Kidney epithelial cell (primary cell): ENCODE measurements at places on chromosomes 5 and 9. TPM values are rescaled to one million over a fixed set of nuclear protein-coding genes. Genes with fewer than 3 reads are reported as not detected.

DNA sequence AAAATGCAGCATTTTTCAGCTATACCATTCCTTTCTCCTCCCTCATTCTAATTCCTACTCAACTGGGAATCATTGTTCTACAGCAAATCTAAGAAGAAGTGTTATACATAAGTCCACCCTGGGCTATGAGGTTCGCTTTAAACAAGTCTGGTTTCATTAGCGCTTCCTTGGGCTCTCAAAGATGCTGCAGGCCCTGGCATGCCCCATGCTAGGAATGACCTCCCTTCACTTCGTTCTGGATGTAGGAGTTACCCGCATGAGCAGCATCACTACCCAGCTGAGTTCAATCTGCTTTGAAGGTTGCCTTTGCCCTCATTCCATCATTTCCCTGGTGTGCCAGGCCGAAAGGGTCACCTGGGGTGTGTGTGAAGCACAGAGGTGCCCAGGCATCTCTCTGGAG is 35.4 kb downstream of the F2R start:
- no peak for DNase-seq

- DNase-seq, result no peak
Measured at GRCh38 chr9:120507936-120508510, 71.9 kb downstream of the CDK5RAP2 start.

DNA sequence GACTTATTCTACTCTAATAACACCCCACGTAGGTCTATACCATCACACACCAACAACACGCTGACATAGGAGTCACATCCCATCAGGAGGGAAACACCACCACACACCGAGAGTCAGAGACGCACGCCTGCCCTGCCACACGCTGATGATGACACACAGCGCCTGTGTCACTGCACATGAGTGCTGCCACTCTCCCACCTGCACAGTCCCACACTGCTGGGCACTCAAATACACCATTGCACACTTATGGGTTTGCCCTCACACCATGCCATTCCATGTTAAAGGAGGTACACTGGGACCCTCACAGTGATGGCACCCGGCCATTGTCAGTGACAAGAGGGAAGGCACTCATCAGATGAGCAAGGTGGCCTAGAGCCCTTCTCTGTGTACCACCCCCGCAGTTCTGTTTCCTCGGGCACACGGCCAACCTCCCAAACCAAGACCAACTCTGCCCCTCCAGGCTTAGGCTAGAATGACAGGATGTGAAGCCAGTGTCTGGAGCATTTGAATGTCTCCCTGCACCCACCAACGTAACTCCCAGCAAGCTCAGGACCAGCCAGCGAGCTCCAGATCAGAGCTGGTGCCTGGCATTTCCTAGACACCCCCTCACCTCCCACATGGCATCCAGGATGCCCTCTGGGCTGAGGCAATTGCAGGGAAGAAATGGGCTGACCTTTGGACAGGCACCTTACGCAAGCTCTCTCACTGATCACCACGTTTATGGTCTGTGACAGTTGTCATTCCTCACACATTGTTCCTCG is 3.6 kb upstream of the CPLX2 start:
- no peak for DNase-seq

DNA sequence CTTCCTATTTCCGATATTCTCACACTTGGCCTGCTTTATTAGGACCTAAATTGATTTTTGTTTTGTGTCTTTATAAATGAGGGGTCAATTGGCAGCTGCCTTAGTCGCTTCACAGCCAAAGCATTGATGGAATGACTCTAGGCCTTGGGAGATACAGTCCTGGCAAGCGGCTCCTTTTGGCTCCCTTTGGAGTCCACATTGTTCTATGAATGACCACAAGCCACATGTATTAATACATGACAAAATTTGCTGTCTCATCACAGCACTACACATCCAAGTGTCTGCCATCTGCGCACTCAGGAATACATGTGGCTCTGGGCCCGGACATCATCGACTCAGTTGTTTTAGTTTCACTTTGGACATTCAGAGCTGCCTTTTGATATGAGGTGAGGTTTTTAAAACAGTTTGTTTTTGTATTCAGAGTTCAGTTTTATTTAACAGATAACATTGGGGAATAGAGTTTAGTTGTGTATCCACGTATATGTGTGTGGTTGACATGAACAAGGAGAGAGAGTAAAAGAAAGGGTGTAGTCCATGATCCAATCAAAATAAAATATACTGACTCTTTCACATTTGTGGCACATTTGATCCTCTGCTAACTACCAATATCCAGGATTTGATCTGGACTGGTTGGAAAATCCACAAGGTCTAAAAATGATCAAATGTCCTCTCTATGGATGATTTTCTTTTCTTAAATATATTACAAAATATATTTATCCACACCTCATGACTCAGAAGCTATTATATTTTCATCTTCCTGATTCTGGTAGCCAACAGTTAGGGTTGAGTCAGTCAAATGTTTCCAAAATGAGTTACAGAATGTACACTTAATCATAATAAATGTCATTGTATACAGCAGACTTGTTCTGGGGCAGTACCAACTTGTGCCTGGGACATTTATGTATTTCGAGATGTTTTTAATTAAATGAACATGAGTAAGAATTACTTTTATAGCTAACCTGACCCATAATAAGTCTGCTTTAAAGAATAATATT is 114.0 kb upstream of the MTAP start:
- no peak for DNase-seq

CYLC2 gene
- not detected in 2 replicates for total RNA-seq

GRCh38 chr5:115087951-115088350 is 81.8 kb downstream of the TRIM36 start:
- DNase-seq, result no peak

DNA sequence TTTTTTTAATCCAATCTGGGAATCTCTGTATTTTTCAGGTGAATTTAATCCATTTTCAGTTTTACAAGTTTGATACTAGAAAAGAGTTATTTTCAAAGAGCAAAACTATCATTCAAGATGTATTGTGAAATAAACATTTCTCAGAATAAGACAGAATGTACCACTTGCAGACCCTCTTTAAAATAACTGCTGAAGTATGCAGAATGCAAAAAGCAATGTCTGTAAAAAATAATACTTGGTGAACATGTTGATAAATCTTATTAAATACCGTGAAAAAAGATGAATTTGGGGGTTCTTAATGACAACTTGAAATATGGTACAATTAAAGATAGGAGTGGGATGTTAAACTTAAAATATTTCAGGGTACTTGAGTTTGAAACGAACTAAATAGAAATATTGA is 26.1 kb upstream of the RASA1 start:
- DNase-seq, result no peak

GRCh38 chr9:16619402-16619801 is 251.1 kb downstream of the BNC2 start:
- no peak for DNase-seq

DNA sequence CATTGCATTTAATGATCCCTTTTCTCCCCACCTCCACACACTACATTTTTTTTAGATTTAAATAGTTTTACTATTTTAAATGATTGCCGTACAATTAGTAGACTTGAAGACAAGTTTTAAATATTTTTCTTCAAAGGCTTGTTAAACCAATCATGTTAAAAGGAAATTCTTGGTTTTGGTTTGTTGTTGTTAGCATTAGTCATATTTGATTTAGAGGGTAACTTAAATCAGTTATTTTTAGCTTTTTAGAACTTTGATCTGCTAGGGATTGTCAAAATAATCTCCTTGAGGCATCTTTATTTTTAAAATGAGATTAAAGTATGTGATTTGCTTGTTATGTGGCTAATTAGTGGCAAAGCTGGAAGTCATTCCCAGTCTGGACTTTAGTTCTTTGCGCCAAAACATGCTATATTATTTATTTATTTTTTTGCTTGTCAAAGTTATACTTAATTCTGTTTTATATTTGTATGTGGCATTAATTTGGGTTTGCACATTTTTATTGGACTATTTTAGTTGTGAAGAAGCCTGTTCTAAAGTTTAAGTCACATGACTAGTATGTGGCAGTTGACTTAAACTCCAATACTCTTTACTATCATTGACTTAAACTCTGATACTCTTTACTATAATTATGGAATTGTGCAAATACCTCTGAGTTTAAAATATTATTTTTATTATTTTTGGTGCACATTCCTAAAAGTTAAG is 14.7 kb downstream of the ITGA1 start:
- DNase-seq, result no peak

GRCh38 chr9:21255538-21256212 is 15.9 kb upstream of the IFNA14 start:
- no peak for DNase-seq

RNF44 gene
- total RNA-seq, result 31.2 and 36.6 TPM in 2 replicates

ZNF658 gene
- 2.7 and 3.1 TPM in 2 replicates for total RNA-seq

GRCh38 chr9:41229408-41230401 is 40.6 kb upstream of the ZNG1F start:
- DNase-seq, result no peak

GRM6 gene
- total RNA-seq, result not detected in 2 replicates

WDR31 gene
- 2.7 and 3.0 TPM in 2 replicates for total RNA-seq

GRCh38 chr5:64632251-64632650 is 58.1 kb upstream of the SHISAL2B start:
- no peak for DNase-seq

DNA sequence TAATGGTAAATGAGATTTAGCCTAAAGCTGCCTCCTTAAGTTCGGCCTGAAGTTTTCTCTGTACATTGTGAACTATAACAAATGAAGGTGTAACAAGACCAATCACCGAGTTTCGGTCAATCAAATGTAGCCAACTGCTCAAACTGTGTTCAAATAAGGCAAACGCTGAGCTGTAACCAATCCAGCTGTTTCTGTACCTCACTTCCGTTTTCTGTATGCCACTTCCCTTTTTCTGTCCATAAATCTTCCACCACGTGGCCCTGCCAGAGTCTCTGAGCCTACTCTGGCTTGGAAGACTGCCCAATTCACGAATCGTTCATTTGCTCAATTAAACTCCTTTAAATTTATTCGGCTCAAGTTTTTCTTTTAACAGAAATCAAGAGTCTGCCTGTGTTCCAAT is 193.5 kb upstream of the KLF9 start:
- DNase-seq, result no peak

RNF130 gene
- 42.0 and 48.1 TPM in 2 replicates for total RNA-seq

GRCh38 chr5:112967520-112968083 is 9.0 kb upstream of the DCP2 start:
- no peak for DNase-seq

EIF4E1B gene
- not detected in 2 replicates for total RNA-seq

GRCh38 chr5:78594610-78595457 is 53.7 kb downstream of the LHFPL2 start:
- DNase-seq, result peak; percentile 98

- no peak for DNase-seq
Measured at GRCh38 chr9:127562841-127563401, 49.2 kb upstream of the STXBP1 start.

DMGDH gene
- total RNA-seq, result 2.9 and 4.2 TPM in 2 replicates

DNA sequence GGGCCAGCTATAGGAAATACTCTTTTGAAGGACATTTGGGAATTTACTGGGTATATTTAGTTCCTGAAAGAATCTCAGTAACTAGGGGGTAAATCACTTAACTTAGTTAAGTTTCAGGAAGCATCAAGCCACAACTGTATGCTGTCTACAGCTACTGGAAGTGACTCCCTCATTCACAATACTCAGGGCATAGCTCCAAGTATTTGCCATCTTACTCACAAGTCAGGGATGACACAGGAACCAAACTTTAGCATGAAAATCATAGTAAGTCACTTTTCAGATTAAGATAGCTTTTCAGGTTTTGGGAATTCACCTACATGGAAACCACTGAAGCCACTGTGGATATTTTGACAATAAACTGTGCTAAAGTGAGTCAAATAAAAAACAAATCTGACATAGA is 242.4 kb upstream of the ATP10B start:
- DNase-seq, result no peak

GRCh38 chr9:96245399-96245798 is 56.6 kb downstream of the HSD17B3 start:
- DNase-seq, result no peak

DNA sequence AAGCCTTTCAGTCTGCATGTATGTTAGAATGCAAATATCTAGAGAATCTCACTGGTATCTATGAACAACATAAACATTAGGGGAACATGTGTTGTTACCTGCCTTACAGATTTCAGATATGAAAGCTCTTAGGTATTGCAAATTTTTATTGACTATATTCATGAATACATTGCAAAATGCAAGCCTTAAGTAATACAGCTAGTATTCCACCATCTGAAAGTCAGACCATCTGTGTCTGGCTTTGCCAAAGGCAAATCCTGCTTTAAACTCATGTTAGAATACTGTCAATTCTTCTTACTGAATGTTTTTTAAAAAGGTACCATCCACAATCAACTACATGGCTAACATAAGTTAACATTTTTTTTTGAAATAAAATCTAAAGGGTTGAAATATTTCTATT is 215.6 kb downstream of the AP3B1 start:
- no peak for DNase-seq

- no peak for DNase-seq
Measured at GRCh38 chr5:125142458-125142857, 396.0 kb upstream of the ZNF608 start.

DNA sequence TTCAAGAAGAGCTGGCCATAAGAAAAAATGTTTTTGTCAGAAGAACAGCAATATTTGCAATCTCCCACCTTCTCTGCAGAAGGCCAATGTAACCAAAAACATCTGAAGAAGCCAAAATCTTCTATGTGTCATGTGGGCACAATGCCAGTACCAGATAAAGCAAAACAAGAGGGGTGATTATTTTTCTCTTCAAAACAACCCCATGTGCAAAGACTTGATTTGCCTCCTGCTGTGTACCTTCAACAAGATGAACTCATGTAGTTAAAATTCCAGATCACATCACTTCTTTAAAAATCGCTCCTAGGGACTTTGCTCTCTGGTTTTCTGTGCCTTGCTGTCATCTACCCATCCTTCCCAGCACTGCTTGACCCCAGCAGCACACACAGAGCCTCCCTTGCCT is 134.0 kb upstream of the MAP3K1 start:
- no peak for DNase-seq

DNA sequence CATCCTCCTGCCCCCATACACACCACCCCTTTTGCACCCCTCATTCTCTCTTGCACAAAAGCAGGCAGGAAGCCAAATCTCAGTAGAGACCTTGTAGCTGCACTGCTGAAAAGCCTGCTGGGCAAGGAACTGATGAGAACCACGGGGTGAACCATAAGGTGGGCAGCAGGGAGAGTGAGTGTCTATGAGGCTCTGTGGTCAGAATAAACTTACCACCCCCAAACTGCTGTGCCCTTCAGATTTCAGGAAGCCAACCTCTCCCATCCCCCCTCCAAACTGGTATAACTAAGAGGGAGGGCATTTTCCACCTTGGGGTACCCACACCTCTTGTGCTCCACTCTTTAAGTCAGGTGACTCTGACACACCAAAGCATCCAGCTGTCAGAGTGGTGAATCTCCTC is 471.4 kb downstream of the SPOCK1 start:
- DNase-seq, result no peak

GRCh38 chr5:37533851-37534250 is 154.7 kb downstream of the WDR70 start:
- DNase-seq, result no peak

GRCh38 chr9:128798896-128799295 is 11.8 kb downstream of the TBC1D13 start:
- no peak for DNase-seq

POU5F2 gene
- total RNA-seq, result 0.29 and 0.62 TPM in 2 replicates

FOXD4 gene
- 0.13 and 0.34 TPM in 2 replicates for total RNA-seq

- DNase-seq, result no peak
Measured at GRCh38 chr5:139105621-139106071, 92.5 kb downstream of the SIL1 start.

SLC9A3 gene
- total RNA-seq, result 3.0 and 3.6 TPM in 2 replicates

- DNase-seq, result no peak
Measured at GRCh38 chr9:75238311-75238976, 150.1 kb downstream of the OSTF1 start.

- no peak for DNase-seq
Measured at GRCh38 chr5:142235050-142235797, 89.6 kb downstream of the SPRY4 start.
